ENCODE measurements at places on chromosomes 5 and 9. TPM values are rescaled to one million over a fixed set of nuclear protein-coding genes. Genes with fewer than 3 reads are reported as not detected.

PAPPA gene
- total RNA-seq: 33.4 TPM

DNA sequence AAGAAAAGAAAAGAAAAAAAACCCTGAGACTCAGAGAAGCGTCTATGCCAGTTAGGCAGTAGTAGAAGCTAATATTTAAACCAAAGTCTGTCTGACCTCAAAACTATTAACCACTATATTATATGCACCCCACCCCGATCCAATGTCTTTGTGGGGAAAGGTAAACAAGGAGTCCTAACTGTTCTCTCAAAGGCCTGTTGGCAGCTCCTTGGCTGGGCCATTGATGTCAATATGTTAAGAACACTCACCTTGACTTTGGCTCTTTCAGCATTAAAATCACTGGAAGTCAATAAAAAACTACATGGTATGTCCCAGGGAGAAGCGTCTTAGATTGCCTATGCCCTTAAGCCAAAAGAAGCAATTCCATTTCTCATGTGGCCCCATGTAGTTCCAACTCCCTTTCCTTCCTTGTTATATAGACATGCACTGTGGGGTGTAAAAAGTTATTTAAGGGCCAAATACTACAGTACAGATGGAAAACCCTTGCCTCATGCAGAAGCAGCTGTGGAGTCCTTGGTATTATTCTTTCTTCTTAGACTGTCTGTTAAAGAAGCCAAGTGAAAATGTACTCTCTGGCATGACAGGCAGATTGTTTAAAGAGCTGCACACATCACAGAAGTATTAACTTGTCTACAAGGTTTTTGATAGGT is 308.6 kb upstream of the RPS23 start:
- peak; percentile 5 for DNase-seq

CD14 gene
- total RNA-seq: 4.1 TPM

DNA sequence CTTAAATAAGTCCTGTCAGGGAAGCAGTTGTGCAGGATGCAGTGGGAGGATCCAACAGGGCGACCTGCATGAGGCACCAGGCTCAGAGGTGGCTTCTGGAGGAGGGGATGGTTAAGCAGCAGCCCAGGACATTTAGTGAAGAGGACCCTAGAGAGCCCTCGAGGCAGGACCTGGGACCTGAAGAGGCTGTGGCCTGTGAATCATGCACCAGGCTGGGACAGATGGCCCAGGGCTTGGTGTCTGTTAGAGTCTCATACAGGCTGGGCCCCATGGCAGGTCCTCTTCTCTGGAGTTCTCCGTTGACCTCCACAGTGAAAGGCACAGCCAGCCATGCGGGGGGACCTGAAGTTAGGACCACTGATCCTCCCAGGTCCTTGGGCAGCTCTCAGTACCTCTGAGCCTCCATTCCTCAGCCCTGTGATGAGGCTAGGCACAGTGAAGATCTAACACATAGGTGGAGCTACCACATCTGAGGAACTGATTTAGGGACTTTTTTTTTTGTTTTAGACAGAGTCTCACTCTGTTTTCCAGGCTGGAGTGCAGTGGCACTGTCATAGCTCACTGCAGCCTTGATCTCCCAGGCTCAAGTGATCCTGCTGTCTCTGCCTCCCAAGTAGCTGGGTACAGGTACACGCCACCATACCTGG is 60.8 kb upstream of the GARNL3 start:
- no peak for DNase-seq

DNA sequence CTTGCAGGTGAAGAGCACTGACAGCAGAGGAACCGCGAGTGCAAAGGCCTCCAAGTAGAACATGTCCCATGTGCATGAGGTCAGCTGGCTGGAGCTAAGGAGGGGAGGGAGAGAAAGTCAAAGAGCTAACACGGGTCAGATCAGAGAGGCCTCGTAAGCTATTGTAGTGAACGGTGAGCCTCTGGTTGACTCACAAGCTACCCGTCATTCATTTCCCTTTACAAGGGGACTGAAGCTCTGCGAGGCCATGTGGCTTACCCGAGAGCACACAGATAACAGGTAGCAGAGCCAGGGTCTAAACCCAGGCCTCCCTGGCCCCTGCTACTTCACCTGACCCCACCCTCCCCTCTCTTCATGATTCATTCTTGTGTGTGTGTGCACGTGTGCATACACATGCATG is 152.7 kb upstream of the ADRA1B start:
- DNase-seq: no peak

ZBTB5 gene
- total RNA-seq: 5.6 TPM

DNA sequence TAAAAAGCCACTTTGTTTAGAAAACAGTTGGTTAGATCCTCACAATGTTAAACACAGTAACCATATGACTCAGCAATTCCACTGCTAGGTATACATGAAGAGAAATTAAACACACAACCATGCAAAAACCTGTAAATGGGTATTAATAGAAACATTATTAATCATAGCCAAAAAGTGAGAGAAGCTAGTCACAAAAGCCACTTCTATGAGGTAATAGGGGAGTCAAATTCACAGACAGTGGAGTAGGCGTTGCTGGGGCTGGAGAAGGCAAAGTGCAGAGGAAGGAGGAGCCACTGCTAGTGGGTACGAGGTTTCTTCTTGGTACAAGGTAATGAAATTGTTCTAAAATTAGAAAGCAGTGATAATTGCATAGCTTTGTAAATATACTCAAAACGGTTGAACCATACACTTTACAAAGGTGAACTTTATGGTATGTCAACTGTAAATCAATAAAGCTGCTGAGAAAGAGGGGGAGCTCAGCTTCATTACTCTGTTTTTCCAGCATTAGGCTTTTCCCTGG is 364.4 kb downstream of the GADD45G start:
- DNase-seq: peak; percentile 77

GRCh38 chr5:157236423-157236822 is 29.5 kb upstream of the CYFIP2 start:
- DNase-seq: no peak

GRCh38 chr9:135618866-135619598 is 20.3 kb downstream of the GLT6D1 start:
- no peak for DNase-seq

AOPEP gene
- 66.8 TPM for total RNA-seq

DNA sequence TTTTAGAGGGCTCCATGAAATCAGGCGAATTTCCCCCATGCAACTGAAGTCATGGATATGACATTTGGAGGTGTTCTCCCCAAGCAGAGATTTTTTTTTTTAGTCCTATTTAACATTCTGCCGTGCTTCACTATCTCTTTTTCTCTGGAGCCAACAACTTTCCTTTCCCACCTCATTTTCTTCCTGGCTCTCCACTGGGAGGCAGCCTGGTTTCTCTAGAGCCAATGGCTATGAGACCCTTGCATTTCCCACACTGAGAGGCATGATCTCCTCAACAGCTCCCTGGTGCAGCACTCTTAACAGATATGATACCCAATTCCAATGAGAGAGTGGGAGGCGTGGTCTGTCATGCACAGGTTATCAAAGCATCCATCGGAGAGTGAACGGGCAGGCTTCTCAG is 310.8 kb downstream of the DRD1 start:
- DNase-seq: no peak

GRCh38 chr5:117682416-117682815 is 1107.8 kb upstream of the SEMA6A start:
- peak; percentile 10 for DNase-seq

GRCh38 chr5:54639621-54640020 is 122.1 kb downstream of the SNX18 start:
- no peak for DNase-seq

- DNase-seq: peak; percentile 99
These were observed 14.6 kb upstream of the BNC2 start for GRCh38 chr9:16884952-16885513.

TMEM252 gene
- not detected for total RNA-seq

GRCh38 chr5:90421136-90421535 is 11.6 kb upstream of the CETN3 start:
- DNase-seq: no peak
